ENCODE measurements at places on chromosomes 2 and 18. TPM values are rescaled to one million over a fixed set of nuclear protein-coding genes. Genes with fewer than 3 reads are reported as not detected.

The PTPRN gene
- 0.44 TPM for total RNA-seq

DNA sequence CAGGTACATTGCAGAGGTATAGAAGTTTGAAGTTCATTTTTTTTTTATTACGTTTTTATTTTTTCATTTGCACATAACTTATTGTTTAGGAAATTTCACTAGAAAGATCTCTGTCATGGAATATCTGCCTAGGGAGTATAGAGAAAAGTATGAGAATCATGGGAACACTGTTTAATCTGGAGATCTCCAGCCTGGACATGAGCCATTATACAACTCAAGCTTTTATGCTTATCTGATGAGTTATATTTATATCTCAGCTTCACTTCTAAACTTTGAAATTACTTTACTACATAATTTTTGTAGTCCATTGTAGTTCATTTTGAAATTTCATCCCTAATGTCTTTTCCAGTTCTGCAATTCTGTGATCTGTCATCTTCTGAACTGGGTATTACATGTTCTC, 515.6 kb downstream of the ERBB4 start:
- H3K4me1 ChIP-seq: no peaks in the 10 kb centered on the region
- DNase-seq: no peak
- H3K4me3 ChIP-seq: no peak overlapping the region
- H3K27me3 ChIP-seq: no peaks in the 10 kb centered on the region

DNA sequence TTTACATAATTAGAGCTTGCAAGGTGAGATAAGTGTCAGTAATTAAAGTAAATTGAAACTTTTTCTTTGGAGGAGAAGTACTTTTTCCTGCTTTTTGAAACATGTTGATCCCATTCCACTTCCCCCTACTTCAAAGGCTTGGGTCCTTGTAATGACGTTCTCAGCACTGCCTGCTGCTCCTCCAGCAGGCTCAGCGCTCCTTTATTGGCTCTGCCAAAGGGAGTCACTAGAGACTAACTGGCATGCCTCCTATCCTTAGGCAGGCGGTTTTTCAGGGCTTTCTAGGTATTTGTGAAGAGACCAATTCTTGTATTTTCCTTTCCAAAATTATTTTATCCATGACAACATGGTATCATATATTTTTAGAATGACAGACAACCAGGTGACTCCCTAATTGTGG, 43.9 kb upstream of the ACADL start:
- no peaks in the 10 kb centered on the region for H3K36me3 ChIP-seq
- H3K4me1 ChIP-seq: no peaks in the 10 kb centered on the region
- peak; percentile 57 for DNase-seq

DNA sequence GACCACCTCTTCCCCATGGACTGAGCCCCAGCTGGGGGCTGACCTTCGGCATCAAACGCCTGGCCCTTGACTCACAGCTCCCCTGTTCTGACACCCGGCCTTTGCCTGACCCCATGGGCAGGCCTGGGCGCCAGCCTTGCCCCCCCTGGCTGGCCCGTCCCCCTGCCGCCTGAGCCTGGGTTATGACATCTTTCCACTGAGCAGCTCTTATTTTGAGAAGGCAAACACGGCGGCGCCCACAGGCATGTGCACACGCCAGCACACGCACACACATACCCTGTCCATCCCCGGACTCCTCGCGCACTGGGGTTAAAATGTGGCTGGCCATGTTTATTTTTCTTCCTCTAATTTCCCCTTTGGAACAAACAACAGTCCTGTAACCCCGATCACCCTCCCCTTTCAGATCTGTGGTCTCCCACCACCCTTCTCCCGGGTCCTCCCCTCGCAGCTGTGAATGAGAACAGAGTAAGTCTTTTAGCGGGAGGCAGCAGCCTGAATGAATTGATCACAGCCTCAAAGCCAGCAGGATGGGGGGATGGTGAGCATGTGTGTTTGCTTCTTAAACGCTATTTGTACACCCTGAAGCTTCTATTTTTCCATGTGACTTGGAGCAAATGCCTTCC, 11.8 kb upstream of the ATOH8 start:
- no peaks in the 10 kb centered on the region for H3K36me3 ChIP-seq
- H3K4me1 ChIP-seq: peaks cover 8% of the 10 kb centered on the region
- no peak for DNase-seq
- H3K27me3 ChIP-seq: peaks cover 69% of the 10 kb centered on the region
- no peak overlapping the region for H3K4me3 ChIP-seq
- peak overlapping the region; percentile 89 for H3K27ac ChIP-seq

DNA sequence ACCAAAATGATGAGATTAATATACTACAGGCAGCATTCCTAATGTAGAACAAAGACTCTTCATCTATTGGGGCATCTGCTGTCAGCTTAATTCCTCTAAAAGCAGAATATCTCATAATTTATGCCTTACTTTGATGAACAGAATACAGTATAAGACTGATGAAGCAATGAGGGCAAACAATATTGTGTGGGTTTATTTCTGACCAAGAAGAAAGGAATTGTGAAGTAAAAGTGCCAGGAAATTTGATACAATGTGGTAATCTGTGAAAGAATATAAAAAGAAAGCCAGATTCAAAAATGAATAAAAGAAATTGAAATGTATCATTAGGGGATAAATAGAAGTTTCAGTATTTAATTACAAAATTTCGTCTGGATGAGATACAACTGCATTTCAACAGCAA, 78.8 kb upstream of the TTC21B start:
- H3K4me1 ChIP-seq: no peaks in the 10 kb centered on the region
- no peak for DNase-seq
- H3K27ac ChIP-seq: no peak overlapping the region
- H3K36me3 ChIP-seq: no peaks in the 10 kb centered on the region
- no peaks in the 10 kb centered on the region for H3K27me3 ChIP-seq

DNA sequence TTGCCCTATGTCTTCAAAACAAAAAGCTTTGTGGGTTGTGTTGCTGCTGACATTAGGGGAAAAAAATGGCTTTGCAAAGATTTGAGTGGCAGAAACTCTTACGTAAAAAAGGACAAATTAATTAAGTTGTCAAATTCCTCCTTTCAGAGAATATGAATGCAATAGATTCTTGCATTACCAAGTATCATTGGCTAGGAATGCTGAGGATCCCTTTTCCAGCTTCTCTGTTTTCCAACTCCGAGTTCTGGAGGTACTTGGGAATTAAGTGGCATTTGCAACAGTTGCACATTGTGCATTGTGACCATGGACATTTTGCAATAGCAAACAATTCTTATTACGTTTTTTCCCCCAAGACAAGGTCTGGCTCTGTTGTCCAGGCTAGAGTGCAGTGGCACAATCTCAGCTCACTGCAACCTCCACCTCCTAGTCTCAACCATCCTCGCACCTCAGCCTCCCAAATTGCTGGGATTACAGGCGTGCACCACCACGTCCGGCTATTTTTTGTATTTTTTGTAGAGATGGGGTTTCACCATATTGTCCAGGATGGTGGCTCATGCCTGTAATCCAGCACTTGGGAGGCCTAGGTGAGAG, 29.9 kb upstream of the PPP1CB start:
- H3K27ac ChIP-seq: no peak overlapping the region
- no peaks in the 10 kb centered on the region for H3K36me3 ChIP-seq
- H3K4me3 ChIP-seq: no peak overlapping the region

DNA sequence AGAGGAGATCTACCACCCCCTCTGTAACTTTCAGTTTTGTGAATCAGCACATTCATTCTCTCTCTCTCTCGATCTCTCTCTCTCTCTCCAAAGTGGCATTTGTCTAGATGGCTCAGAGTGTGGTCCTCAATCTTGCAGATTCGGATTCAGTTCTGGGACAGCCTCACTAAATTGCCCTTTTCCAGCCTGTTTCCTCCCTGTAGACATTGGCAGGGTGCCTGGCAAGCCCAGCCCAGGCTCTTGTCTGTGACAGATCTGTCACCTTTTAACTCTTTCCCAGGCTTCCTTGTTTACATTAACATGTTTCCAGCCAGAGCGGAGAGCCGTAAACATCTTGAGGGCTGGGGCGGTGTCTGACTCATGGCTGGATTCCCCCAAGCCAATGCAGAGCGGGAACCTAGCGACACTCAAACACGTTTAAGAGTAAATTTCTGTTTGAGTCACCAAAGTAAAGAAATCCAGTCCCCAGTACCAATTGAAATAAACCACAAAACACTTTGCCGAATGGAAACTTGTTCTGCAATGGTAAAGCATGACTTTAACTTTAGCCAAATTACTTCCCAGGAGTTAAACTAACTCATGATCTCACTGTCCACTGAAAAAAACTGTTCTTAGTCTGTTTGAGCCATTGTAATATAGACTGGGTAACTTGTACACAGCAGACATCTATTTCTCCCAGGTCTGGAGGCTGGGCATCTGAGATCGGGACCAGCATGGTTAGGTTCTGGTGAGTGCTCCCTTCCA, 6.6 kb upstream of the CYP27C1 start:
- H3K4me3 ChIP-seq: no peak overlapping the region
- H3K27me3 ChIP-seq: no peaks in the 10 kb centered on the region
- DNase-seq: peak; percentile 61

DNA sequence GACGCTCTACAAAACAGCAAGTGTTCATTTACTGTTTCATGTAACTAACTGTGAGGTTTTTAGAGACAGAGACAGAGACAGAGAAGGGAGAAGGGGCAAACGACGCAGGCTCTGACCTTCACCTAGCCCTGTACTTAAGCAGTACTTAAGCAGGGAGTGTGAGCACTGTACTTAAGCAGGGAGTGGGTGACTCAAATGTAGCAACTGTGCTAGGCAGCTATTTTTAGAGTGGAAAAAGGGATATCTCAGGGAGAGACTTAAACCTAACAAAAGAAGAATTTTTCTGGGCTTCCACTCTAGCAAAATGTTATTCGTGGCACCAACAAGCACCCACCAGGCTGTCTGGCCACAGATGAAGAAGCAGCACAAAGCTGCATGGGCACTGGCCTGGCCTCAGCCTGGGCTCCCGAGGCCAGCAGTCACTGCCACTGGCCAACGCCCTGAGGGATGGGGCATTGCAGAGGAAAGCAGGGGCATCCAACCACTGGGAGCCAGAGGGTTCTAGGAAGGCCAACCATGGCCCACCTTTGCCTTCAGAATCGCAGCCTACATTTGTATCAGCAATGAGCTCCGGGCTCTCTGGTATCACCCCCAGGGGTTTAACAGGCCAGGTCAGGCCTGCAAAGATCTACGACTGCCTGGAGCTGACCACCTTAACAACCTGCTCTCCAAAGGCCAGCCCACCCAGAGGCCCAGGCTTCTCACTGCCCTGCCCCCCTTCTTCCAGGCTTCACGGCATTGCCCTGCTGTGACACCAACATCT, 154.3 kb downstream of the TTC32 start:
- no peaks in the 10 kb centered on the region for H3K4me1 ChIP-seq
- no peaks in the 10 kb centered on the region for H3K36me3 ChIP-seq
- H3K27me3 ChIP-seq: no peaks in the 10 kb centered on the region

DNA sequence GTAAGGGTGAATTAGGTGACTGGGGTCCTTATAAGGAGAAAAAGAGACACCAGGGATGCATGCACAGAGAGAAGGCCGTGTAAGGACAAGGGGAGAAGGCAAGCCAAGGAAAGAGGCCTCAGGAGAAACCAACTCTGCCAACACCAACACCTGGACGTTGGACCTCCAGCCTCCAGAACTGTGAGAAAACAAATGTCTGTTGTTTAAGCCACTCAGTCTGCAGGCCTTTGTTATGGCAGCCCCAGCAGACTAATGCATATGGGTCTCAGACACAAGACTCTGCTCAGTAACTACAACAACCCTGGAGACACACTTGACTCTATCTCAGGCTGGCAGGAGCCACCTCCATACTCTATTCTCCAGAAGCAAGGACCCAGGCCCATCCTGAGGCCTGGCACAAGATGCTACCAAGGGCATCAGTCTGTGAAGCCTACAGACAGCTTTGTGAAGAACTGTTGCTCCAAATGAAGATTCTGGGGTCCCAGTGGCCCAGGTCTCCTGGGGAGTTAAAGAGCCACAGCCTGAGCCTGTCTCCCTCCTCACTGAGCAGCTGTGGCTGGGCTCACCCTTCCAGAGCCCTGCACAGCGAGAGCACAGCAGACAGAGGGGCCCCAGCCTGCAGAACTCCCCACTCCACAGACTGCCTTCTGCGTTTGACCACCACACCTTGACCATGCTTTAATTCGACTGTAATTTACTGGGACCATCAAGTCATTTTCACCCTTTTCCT, 43.0 kb upstream of the SLC35G4 start:
- H3K36me3 ChIP-seq: no peaks in the 10 kb centered on the region
- no peaks in the 10 kb centered on the region for H3K27me3 ChIP-seq
- no peaks in the 10 kb centered on the region for H3K4me1 ChIP-seq
- DNase-seq: no peak
- H3K27ac ChIP-seq: no peak overlapping the region
- H3K4me3 ChIP-seq: no peak overlapping the region

The C2orf78 gene
- total RNA-seq: not detected

DNA sequence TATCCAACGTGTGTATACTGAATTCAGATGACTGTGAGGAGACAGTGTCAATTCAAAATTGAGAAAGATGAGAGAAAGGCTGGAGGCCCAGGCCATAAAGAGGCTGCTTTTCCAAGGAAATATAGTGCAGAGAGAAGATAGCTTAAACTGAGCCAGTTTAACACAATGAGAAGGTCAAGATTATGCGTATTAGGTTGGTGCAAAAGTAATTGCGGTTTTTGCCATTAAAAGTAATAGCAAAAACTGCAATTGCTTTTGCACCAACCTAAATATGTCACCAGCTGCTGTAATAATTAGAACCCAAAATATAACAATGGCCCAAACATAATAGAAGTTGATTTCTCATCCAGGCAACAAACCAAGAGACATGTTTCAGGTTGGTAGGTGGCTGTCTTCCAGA, 148.7 kb upstream of the ATP5MC3 start:
- H3K27me3 ChIP-seq: no peaks in the 10 kb centered on the region
- no peaks in the 10 kb centered on the region for H3K4me1 ChIP-seq
- no peak overlapping the region for H3K27ac ChIP-seq
- H3K36me3 ChIP-seq: no peaks in the 10 kb centered on the region
- no peak overlapping the region for H3K4me3 ChIP-seq

- no peak for DNase-seq
- no peaks in the 10 kb centered on the region for H3K27me3 ChIP-seq
- H3K4me1 ChIP-seq: peaks cover 4% of the 10 kb centered on the region
- H3K36me3 ChIP-seq: no peaks in the 10 kb centered on the region
These were observed 1073.9 kb upstream of the CRIM1 start for GRCh38 chr2:35281702-35282101.

- H3K4me1 ChIP-seq: no peaks in the 10 kb centered on the region
- no peak overlapping the region for H3K27ac ChIP-seq
- no peak for DNase-seq
- no peaks in the 10 kb centered on the region for H3K27me3 ChIP-seq
These were observed 83.1 kb downstream of the EIPR1 start for GRCh38 chr2:3294493-3294892.

- no peaks in the 10 kb centered on the region for H3K36me3 ChIP-seq
- peaks cover 7% of the 10 kb centered on the region for H3K4me1 ChIP-seq
- H3K27ac ChIP-seq: no peak overlapping the region
- DNase-seq: no peak
These were observed 206.9 kb downstream of the ARL4C start for GRCh38 chr2:234289834-234290590.

The PTPN18 gene
- 19.5 TPM for total RNA-seq

The IL1F10 gene
- not detected for total RNA-seq
